Aorta (tissue), 5 donors: ENCODE measurements at places on chromosomes 1 and 21. TPM values are rescaled to one million over a fixed set of nuclear protein-coding genes. Genes with fewer than 3 reads are reported as not detected.

The SPRR2A gene
- 6.0 TPM for polyA plus RNA-seq

The S1PR1 gene
- polyA plus RNA-seq: 9.1 TPM

The NPPA gene
- polyA plus RNA-seq: 0.23 TPM

The PDC gene
- polyA plus RNA-seq: not detected
